ENCODE measurements at places on chromosomes 2 and 18. TPM values are rescaled to one million over a fixed set of nuclear protein-coding genes. Genes with fewer than 3 reads are reported as not detected.

Gene ABCB11
- total RNA-seq, result 0.01 TPM

Gene PLA2R1
- 2.1 TPM for total RNA-seq

Gene GCG
- total RNA-seq, result not detected

Gene L3MBTL4
- 0.05 TPM for total RNA-seq

Gene VIL1
- 0.31 TPM for total RNA-seq

Gene UBE2F
- total RNA-seq, result 50.2 TPM

Gene MYO5B
- total RNA-seq, result 8.0 TPM

Gene RAPH1
- total RNA-seq, result 8.1 TPM

Gene FBLN7
- total RNA-seq, result 0.53 TPM

Gene PAIP2B
- 0.23 TPM for total RNA-seq

Gene CRYBA2
- total RNA-seq, result 0.25 TPM
